ENCODE measurements at places on chromosomes 5 and 9.
A peak's percentile ranks its signal among the peaks of the same experiment; 100 is the strongest.

GRCh38 chr5:38913714-38914113 is 67.9 kb downstream of the OSMR start:
- no peak for DNase-seq

DNA sequence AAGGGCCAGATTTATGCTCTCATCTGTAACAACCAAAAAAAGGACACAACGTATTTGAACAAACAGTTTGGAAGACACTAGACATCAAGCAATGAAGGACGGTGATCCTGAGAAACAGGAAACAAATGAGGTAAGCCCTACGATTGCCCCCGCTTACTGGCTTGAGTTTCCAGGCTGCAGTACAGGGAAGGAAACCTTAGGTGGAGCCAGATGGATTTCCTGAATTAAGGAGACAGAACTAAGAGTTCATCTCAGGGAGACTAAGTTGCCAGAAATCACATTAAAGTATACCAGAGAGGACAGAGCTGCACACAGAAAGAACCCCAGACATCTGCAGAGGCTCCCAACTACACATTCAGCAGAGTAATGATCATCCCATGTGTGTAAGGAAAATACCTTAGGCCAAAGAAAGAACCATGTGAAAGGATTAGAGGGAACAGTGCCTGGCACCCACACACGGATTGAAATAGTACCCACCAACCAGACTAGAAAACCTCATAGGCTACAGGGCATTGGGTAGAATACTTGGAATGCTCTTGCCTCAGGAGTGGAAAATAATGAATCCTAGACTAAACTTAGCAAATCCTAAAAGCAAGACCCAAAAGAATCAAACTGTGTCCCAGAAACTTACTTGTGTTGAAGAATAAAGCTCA is 99.3 kb upstream of the NIPBL start:
- DNase-seq = peak; percentile 85

- DNase-seq = no peak
These were observed 469.5 kb downstream of the MAN2A1 start for GRCh38 chr5:110159202-110159601.

DNA sequence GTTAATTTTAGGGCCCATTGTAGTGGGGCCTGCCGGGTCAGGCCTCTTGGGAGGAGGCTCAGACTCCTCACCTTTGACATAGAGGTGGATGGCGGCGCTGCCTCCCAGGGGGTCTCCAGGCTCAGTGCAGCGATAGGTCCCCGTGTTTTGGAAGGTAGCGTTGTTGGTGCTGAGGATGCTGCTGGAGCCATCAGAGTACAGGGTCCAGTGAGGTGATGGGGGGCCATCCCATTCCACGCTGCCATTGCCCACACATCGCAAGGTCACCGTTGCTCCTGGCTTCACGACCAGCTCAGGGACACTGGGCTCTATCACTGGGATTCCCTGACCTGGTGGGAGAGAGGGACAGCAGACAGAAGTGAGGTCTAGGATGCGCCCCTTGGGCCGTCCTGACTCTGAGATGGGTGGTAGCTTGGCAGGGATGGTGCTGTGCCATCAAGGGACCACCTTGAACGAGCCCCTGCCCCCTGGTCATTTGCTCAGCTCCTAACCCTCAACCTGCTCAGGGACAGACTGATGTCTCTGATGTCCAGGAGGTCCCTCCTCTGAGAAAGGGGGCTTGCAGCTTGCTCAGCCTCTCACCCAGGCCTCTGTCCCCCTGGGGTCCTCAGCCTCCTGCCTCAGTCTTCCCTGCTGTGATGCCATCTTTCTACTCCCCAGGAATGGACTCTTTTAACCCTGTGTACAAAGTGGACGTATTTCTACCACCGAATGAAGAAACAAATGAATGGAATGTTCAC is 5.5 kb downstream of the CSF1R start:
- no peak for DNase-seq

GRCh38 chr5:143262393-143263174 is 140.9 kb downstream of the NR3C1 start:
- no peak for DNase-seq

GRCh38 chr5:155406815-155407214 is 393.3 kb downstream of the KIF4B start:
- DNase-seq = no peak

Data from muscle of leg (tissue), 16 donors.